AG04449 (cell line): ENCODE measurements at places on chromosomes 12 and 14.

GRCh38 chr12:54940727-54941315 is 43.7 kb downstream of the TESPA1 start:
- no peak for DNase-seq

GRCh38 chr14:67241411-67242167 is at the start of gene PALS1:
TSS of gene PALS1 (plus strand) at chr14:67241435. CDS start at chr14:67279171, 37,736 bp downstream.
- peak; percentile 57 for DNase-seq

GRCh38 chr12:125122668-125123067 is 57.4 kb downstream of the AACS start:
- no peak for DNase-seq

GRCh38 chr14:52690983-52691760 is 4.2 kb downstream of the ERO1A start:
- no peak for DNase-seq

DNA sequence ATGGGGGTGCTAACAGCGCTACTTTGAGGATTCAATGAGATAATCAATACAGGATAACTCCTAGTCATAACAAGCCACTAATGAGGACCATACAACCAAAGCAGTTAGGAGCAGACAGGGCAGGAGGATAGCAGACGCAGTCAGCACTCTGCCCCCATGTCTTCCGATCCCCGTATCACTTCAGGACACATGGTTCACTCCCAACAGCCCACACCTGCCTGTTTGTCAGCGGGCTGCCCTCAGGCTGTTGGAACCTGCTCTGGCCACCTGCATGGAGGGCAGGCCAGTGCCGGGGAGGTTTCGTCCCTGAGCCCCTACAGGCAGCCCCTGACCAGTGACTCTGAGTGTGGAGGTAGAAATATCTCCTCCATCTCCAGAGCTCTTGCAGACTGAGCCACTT is 37.1 kb upstream of the LTBP2 start:
- no peak for DNase-seq

- no peak for DNase-seq
Measured at GRCh38 chr12:42130672-42131402, 13.8 kb downstream of the GXYLT1 start.

DNA sequence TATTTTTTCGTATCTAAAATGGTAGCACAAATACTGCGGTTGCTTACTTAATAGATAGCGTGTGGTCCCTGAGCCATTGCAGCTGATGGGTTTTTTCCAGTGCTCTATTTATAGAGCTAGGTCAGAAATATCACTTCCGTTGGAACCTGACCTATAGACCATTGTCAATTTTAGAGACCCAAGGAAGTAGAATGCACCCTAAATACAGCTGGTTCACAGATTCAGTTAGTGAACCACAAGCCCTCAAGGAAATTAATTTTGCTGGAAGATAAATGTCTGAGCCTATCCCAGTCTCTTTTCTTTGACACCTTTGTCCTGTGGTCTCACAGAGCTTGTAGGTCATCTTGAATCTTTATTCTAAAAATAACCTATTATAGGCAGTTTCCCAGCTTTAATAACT is 391.0 kb downstream of the ZFP36L1 start:
- DNase-seq: no peak

GRCh38 chr12:66405395-66405794 is 103.1 kb downstream of the HELB start:
- no peak for DNase-seq

- DNase-seq: peak; percentile 17
Measured at GRCh38 chr14:23881282-23881681, 72.3 kb upstream of the DHRS4 start.

DNA sequence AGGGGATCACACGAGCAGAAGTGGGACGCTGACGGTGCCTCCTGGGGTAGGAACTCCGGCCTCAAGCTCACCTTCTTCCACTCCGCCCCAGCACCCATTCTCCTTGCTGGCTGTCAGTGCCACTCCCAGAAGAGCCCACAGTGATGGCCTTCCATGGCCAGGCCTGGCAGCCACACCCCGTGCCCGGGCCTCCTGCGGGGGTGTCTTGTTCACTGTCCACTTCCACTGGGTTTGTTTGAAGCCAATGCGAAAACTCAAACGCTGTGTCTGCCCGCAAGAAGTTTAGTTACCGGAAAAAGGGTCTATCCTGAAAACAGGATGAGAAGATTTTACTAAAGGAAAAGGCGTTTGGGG is 38.1 kb downstream of the CCDC88C start:
- no peak for DNase-seq

- DNase-seq: no peak
Measured at GRCh38 chr12:93008044-93008778, 79.1 kb upstream of the EEA1 start.

DNA sequence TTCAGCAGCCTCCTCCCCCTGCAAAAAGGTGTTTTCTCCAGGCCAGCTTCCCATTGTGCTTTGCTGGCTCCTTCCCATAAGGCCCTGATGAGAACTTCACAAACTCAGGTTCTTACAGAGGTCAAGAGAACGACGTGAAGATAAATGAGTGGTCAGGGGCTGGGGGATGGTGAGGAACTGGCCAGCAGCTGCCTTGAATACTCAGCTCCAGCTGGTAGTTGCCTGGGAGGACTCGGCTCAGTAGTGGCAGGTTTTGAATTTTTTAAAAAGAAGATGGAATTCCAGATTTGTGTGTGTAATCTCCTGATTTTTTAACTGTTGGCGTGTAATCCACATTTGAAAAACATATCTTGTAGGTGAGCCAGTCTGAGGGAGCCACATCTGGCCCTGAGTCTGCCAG is 5.9 kb downstream of the DDX55 start:
- no peak for DNase-seq

- DNase-seq: no peak
Measured at GRCh38 chr12:30136696-30137095, 353.0 kb upstream of the TMTC1 start.

GRCh38 chr12:50862316-50862715 is 19.6 kb downstream of the TMPRSS12 start:
- peak; percentile 19 for DNase-seq

GRCh38 chr14:23285530-23286019 is 357 bp downstream of the HOMEZ start:
- DNase-seq: no peak

DNA sequence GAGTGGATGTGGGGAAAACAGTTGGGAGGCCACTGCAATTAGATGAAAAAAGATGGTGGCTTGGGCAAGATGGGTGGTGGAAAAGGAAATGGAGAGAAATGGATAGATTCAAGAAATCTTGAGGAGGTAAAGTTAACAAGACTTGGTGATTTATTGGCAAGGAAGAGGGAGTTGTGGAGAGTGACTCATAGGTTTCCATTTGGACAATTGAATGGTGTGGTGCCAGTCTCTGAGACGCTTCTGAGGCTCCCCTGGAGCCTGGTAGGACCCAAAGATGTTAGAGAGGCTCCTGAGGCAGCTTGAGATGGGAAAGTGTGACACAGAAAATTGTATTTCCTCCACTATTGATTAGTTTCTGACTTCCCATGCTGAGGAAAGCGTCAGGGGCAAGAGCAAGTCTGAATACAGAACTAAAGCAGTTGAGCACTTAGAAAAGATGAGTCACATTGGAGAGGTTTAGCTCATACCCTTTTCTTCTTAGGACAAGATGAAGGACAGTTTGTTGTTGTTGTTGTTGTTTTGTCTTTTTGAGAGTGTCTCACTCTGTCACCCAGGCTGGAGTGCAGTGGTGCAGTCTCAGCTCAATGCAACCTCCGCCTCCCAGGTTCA is 4.5 kb downstream of the PRPF40B start:
- DNase-seq: no peak

GRCh38 chr12:64782191-64782876 is 23.1 kb upstream of the GNS start:
- DNase-seq: no peak

GRCh38 chr14:89134640-89135039 is 282.4 kb downstream of the FOXN3 start:
- DNase-seq: no peak

GRCh38 chr12:49675137-49675536 is 32.1 kb downstream of the FMNL3 start:
- DNase-seq: no peak

DNA sequence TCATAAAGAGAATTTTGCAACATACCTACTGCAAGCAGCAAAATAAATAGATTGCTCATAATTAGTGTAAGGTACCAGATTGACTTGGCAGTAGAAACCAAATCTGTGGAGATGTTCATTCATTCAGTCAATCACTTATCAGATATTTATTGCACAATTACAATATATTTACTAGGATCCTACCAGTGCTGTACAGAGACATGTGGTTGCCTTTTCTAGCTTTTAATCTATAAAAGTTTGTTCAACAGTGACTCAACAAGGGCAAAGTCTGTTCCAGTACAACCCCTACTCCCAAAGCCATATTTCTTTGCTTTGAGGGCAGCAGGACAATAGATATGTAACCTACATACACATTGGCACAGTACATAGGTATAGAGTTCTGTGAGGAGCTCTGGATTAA is 27.3 kb downstream of the ABCD2 start:
- no peak for DNase-seq

DNA sequence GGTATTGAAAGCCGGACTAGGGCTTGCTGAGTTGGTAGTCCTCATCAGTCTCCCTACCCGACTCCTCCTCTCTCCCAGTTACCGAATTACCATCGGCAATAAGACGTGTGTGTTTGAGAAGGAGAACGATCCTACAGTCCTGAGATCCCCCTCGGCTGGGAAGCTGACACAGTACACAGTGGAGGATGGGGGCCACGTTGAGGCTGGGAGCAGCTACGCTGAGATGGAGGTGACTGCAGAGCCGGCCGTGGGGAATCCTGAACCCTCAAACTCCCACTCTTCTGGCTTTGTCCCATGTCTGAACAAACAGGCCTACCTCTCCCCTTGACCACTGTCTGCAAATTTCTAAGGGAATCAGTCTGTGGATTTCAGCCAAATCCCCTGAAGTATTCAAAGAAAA is 82.9 kb downstream of the ACACB start:
- no peak for DNase-seq

GRCh38 chr14:67857778-67858350 is 38.3 kb downstream of the RAD51B start:
- no peak for DNase-seq

DNA sequence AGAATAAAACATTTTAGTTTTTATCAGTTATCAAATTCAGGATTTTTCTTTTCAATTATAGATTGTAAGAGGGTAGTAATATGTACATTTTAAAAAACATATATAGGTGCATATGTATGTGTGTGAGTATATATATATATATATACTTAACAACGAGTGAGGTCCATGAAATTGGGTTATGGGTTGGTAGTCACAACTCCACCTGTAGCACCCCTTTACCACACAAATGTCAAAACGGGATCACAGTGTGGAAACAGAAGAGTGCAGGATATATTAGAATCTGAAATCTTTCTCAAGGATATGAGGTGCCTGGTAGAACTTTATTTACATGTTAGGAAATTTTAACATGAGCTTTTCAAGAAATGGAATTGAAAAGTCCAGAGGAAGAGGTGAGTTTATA is 31.3 kb downstream of the MIA2 start:
- no peak for DNase-seq

DNA sequence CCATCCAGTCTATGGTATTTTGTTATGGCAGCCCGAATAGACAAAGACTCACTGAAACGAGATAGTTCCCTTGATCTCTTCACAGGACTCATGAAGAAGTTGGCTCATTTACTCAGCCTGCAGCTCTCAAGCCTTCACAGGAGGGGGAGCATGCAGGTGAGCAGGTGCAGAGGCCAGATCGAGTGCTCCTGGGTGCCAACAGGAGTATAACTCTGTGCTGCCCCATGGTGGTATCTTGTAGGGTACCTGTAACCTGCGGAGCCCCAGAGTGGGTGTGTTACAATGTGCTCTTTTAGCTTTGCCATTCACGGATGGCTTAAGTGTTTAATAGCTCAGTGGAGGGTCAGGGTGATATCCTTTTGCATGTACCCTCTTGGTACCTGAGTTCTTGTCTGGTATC is 159.5 kb downstream of the METTL25 start:
- no peak for DNase-seq

DNA sequence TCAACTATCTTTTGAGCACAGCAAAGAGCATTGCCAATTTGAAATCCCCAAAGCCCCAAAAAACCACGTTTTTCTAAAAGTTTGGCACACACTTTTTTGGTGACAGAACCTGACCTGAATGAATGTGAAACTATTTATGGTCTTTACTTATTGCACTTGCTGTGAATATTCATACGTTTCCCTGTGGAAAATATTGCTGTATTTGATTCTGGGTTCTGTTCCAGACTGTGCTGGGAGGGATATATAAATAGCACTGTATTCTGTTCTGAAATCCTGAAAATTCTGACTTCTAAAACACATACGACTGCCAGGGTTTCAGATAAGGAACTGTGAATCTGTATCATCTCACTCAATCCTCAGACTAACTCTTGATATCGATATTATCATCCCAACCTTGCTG is 35.1 kb downstream of the NR1H4 start:
- no peak for DNase-seq

DNA sequence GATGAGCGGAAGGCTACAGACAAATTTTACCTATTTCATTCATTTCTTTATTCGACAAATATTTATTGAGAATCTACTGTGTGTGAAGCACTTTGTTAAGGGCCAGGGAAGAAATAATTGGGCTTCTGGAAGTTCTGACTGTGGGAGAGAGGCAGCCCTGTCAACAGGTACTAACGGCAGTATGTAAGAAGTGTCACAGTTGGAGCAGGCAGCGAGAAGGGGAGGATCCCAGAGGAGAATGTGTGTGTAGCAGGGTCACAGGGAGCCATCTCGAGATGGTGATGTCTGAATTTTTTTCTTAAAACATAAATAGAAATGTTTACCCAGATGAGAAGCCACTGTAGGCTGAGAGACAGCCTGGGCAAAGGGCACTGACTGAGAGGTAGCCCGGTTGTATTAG is 163.3 kb upstream of the SLC38A2 start:
- no peak for DNase-seq

DNA sequence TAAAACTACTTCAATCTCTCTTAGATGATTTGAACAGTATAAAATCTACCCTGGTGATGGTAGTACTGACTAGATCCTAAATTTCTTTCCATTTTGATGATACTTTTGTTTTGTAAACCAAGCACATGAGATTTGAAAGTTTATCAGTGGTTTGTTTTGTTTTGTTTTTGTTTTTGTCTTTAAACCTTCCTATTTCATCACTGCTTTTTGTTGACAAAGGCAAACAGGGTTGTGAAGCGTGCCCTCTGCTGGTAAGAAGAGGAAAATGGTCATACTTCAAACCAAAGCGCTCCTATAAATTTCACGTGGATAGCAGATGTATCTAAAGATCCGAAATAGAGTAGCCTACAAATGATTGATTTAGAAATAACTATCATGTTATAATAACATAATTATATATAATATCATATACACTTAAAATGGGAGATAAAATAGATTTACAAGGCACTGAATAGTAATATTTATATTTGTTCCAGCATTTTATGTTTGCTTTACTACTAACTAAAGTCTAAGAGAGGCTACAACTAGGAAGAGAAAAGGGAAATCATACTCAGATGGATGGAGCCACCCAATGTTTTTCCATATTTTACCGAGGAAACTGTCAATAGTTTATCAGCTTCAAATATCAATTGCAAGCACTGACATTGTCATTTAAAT is 254.0 kb upstream of the USP15 start:
- DNase-seq: no peak

GRCh38 chr12:55935738-55936151 is 4.8 kb downstream of the DGKA start:
- no peak for DNase-seq
